ENCODE measurements at places on chromosomes 2 and 18.

GRCh38 chr2:9364791-9365497 lies 58.4 kb downstream of the ITGB1BP1 start:
- no peak for DNase-seq

DNA sequence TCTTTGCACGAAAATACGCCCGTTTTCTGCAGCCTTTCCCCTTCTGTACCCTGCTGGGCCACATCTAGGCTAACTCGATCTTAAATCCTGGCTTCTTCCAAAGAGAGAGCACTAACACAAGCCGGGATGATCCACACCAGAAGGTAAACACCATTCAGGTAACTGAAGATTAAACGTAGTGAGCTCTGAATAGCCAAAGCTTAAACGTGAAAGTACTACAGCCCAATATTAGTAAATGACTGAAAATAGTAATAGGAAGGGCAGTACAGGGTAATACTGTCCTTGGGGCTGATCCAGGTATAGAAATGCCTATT lies 422 bp upstream of the MRPL53 start:
- no peak for DNase-seq

DNA sequence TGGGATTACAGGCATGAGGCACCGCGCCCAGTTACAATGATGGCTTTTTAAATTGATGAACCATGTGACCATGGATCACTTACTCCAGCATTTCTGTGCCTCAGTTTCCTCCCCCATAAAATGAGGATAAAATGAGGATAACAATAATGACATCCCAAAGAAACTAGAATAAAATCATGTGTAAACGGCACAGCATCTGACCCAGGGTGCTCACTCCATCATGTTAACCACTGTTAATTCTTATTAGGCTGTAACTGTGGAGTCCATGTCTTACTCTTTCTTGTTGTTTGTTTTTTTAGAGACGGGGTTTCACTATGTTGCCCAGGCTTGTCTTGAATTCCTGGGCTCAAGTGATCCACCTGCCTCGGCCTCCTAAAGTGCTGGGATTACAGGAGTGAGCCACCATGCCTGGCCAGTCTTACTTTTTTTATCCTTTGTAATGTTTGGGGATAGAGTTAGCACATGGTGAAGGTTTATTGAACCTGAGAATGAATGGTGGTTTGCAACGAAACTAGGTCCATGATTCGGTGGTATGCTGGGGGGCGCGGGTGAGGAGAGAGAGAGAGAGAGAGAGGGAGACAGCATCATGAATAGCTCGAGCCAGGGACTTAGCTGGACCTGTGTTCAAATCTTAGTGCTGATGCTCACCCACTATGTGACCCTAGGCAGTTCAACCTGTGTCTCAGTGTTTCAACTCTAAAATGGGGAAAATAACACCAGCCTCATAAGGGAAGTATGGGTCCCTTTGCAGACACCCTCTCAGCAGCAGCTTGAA lies 52.3 kb downstream of the MYCN start:
- no peak for DNase-seq

DNA sequence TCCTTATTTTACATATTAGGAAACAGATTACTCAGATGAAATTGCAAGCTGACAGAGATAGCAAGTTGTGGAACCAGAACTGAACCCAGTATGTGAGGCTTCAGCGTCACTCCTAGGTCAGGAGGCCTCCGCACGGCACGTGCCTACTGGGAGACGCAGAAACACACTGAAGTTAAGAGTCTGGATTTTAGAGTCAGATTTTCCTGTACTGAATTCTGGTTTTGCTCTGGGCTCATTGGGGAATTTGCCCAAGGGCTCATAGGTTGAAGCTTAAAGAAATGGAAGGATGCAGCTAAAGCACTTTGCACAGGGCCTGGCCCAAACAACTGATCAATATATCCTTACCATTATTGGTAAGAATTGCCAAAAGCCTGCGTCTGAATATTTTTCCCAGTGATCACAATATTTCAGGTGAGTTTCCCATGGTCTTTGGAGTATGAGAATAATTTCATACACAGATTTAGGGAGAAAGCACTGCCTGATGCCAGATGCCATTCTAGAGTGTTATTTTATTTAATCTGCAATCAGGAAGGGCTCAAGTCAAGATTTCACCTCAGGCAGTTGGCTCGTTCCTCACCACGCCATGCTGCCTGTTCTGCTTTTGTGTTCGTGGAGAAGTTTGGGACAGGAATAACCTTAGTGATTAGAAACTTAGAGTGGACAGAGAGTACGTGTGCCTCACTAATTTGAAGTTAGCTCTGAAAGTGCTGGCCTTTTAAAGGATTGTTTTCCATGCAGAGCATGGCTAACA lies 331.9 kb downstream of the MYCN start:
- no peak for DNase-seq

DNA sequence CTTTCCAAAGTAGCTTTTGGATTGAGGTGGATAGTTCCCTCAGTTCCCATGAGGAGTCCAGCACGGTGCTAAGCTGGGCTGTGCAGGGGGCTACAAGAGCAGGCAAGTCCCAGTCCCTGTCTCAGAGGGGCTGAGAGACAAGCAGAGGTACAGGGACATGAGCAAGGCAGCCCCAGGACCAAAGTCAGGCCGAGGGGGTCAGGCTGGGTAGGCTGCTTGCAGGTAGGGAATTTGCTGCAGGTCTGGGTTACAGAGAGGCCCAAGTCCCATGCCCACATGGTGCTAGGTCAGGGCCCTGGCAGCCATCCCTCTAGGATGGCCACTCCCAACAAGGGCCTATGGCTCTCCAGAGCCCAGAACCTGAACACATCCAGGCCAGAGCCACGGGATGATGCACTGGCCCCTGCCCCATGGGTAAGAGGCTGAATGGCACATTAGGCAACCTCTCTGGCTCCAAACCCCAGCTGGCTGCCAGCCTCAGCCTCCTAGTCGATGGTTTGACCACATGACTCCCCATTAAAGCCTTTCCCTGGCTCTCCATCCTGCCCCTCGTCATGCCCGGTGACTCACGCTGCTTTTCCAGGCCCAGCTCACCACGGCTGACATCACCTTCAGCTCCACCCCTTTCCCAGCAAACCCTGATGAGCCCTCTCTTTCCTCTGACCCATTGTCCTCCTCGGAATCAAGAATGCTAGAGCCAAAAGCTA lies 83.7 kb downstream of the SDC1 start:
- no peak for DNase-seq

- DNase-seq = no peak
Measured at GRCh38 chr18:37872562-37872961, 307.0 kb upstream of the CELF4 start.

GRCh38 chr2:67701011-67701410 lies 303.9 kb downstream of the ETAA1 start:
- DNase-seq = no peak

- DNase-seq = no peak
Measured at GRCh38 chr2:109375656-109376055, 238.1 kb downstream of the SEPTIN10 start.

DNA sequence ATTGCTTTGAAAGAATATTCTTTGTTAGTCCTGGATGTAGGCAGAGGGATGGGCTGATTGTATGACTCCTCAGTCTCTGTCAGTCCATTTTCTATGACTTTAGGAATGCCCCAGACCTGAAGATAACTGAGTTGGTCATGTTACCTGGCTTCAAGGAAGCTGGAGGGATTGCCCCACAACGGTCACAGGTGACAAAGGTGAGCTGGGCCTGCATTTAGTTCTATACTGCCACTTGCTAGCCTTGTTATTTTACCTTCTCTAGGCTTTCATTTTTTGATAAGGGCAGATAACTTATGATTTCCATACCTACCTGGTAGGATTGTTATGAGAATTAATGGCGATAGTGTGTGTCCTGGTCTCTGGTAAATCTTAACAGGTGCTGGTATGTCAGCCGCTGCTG lies 260.1 kb downstream of the PRKCE start:
- no peak for DNase-seq

DNA sequence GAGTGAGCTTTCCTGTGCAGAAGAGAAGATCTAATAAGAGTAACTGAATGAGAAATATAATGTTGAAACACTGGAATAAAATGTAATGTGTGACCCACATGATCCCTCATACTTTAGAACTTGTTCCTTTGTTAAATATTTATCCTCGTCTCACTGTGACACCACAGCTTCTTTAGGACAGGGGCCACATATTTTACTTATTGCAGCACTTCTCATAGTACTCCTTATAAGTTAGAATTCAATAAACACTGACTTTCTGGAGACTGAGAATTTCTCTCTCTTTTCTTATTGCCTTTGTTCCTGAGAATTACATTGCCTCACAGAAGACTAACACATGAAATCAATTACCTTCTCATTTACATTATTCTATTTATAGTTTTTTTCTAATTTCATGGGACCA lies 1234.6 kb upstream of the CHAC2 start:
- DNase-seq = no peak

GRCh38 chr2:120771111-120771780 lies 35.6 kb downstream of the GLI2 start:
- no peak for DNase-seq

DNA sequence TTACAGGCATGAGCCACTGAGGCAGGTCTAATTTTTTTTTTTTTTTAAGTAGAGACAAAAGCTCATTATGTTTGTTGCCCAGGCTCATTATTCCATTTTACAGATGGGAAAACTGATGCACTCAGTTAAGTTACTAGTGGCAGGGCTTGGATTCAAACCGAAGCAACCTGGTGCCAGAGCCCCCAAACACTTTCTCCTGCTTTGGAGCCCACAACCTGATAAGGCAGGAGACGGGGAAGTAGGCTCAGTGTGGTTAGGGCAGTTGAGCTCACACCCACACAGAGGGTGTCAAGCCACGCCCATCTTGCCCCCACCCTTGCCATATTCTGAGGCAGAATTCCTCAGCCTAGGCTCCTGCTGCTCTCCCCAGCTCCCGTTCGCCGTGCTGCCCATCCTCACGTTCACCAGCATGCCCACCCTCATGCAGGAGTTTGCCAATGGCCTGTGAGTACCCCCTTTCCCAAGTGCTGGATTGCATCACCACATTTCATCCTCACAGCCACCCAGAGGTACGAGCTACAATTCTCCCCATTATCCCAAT lies 5.8 kb upstream of the CTDSP1 start:
- DNase-seq = no peak

DNA sequence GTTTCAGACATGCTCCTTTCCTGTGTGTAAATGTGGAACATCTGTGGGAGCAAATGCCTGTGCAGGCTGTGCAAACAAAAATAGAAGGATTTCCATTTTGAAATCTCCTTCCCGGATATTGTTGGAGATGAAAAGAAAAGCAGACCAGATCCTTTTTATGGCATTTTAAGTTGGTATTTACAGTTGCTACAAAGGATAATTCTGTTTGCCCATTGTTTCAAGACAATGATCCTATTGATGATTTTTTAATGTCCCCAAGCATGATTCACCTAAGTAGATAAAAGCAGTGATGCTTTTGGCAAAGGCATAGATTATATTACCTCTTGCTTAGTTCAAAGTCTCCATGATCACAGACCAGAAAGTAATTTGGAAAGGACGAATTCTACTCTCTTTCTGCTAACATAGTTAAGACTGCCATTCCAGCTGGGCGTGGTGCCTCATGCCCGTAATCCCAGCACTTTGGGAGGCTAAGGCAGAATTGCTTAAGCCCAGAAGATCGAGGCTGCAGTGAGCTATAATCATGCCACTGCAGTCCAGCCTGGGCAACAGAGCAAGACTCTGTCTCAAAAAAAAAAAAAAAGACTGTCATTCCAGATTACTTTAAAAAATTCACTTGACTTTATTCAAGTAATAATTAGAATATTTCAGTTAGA lies 209.6 kb upstream of the SLC39A10 start:
- no peak for DNase-seq

DNA sequence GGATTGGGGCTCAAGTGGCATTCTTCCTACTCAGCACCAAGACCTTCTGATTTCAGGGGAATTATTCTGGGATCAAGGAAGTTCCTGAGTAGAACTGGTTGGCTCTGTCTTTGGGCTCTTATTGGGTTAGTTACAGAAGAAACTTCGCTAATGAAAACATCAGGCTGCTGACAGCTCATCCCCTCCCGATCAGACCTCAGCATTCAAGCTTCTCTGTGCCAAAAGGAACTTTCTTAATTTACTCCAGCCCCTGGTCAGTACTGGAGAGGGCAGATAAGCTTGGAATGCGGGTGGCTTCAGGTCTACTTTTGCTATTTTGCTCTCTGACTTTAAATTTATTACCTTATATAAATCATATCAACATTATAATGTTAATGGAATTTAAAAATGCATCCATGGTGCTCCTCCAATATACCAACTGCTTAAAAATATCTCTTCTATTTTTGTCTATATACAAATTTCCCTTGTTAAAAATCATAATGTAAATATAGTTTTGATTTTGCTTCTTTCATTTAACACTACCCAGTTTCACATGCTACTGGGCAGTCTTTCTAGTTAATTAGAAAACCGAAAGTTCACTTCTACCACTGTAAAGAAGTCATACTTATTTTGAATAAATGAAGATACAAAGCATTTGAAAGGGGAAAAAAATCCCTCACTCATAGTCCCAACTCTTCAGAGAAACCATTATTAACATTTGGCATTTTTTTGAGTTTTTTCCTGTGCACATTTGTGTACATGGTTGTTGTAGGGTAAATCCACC lies 34.4 kb downstream of the PCARE start:
- no peak for DNase-seq

DNA sequence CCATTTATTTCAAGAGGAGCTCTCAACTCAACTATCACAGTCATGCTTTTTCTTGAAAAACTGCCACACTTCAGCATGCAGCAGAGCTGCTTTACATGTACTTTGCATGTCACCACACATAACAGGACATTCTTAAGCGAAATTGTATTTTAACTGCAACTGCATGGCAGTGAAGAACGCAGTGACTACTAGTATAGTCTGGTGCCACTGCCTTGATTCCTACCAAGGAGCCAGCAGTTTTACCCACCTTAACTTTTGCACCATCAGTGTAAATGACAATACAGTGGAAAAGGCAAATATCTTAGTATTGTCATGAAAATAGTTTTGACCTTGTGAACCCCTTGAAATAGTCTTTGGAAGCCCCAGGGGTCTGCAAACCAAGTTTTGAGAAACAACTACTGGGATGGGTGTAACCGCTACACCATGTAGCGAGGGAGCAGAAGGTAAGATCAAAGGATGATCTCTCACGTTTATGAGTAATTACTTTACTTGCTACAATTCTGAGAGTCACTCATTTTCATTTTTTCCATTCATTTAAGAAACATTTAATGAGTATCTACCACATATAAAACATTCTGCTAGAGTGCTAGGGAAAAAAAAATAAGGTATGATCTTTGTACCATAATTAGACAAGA lies 32.3 kb upstream of the MPP4 start:
- DNase-seq = no peak

- no peak for DNase-seq
Measured at GRCh38 chr2:114550364-114550763, 107.9 kb downstream of the DPP10 start.

- no peak for DNase-seq
Measured at GRCh38 chr2:66987733-66988132, 409.4 kb upstream of the ETAA1 start.

Data from KG1 (cell line).